ENCODE measurements at places on chromosomes 6 and 20.

DNA sequence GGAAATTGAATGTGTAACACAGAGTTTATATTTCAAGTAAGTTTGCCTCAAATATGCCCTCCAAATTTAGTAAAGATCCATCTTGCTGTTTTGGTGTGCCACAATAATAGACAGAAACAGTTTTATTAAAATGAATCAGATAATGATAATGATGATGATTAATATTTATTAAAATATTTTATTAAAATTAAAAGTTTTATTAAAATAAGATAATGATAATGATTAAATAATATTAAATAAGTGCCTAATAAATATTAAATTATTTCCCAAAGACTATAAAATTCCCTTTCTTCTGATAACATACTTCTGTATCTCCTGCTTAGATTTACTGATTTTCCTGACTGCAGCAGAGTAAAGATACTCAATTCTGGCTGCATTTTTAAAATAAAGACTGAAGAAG is 134.5 kb downstream of the PRDM13 start:
- no peak for DNase-seq

DNA sequence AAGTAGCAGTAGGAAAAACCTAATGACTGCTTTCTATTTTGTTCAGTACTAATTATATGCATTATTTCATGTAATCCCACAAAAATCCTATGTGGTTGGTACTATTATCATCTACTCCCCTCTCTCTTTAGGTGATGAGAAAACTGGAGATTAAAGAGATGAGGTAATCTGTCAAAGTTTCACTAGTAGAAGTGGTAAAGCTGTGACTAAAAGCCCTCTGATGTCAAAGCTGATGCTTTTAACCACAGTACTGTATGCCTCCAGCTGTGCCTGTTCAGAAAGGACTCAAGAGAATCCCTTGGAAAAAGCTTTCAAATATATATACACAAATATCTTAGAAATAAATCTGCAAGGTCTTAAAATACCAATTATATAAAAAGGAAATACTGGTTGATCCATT is 38.0 kb downstream of the PHIP start:
- DNase-seq = no peak

GRCh38 chr20:16517946-16518783 is 55.1 kb downstream of the KIF16B start:
- DNase-seq = peak; percentile 20

DNA sequence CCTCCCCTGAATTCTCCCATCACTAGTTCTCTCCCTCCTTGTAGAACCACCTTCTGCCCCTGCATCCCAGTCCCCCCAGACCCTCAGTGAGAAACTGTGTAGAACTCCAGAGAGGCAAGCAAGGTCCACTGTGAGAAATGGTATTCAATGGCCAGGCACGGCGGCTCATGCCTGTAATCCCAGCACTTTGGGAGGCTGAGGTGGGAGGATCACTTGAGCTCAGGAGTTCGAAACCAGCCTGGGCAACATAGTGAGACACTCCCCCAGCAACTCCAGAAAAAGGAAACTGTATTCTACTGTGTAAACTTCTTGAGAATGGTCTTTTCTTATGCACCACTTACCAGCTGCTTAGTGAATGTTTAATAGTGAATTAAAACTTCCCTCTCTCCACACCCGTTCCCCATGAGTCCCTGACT is 8.2 kb upstream of the CD83 start:
- DNase-seq = no peak

DNA sequence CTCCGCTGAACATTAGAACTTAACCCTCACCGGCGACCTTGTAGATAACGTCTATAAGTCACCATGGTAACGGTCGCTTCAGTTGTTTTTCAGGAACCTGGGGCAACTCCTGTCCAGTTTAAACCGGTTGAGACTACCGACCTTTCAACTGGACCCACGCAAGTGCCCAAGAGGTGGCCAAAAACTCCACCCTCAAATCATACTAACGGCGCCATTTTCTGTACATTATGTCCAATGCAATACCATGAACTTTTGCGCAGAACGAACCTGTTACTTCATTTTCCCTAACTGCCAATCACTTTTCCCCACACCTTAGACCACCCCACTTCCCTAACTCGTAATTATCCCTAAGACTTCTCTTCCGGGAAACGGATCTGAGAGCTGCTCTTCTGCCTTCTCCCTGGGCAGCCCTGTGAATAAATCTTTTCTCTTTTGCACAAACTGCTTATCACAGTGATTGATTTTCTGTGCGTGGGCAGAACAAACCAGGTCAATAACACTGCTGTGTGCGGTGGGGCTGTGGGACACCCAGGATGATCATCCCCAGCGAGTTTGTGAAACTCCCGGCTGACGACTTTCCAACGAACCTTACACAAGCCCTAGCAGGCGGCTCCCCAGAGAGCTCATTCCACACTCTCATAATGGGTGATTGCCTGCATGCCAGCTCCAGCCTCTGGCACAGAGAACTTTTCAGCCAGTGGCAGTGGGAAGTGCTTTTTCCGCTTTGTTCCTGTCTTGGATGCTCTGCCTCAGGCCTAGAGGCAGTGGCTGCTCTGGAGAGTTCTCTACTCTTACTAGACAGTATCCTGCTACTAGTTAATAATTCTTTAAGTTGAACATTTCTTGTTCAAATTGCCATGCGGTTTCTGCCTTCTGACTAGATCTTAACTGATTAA is 28.6 kb downstream of the GPX5 start:
- peak; percentile 71 for DNase-seq
